Astrocyte of the spinal cord (primary cell): ENCODE measurements at places on chromosomes 5 and 9.

DNA sequence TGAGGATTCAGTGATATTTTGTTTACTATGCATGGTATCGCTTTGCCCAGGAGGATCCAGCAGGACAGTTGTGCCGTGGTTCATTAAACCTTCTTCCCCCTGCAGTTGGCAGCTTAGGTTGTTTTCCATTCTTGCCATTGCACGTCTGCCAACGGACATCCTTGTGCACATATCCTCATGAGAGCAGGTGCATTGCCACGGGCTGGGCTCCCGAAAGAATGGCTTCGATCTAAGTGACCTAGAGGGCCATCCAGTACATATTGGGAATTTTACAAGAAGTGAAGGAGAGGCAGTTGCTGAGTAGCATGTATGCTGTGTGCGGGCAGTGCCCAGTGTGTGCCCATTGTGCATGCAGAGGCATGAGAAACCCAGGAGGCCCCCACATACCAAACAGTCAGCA, 22.1 kb downstream of the HRH2 start:
- DNase-seq = no peak

GRCh38 chr9:4042991-4043390, 256.9 kb downstream of the GLIS3 start:
- no peak for DNase-seq

- no peak for DNase-seq
Measured at GRCh38 chr9:127159949-127160610, 37.6 kb upstream of the ANGPTL2 start.

DNA sequence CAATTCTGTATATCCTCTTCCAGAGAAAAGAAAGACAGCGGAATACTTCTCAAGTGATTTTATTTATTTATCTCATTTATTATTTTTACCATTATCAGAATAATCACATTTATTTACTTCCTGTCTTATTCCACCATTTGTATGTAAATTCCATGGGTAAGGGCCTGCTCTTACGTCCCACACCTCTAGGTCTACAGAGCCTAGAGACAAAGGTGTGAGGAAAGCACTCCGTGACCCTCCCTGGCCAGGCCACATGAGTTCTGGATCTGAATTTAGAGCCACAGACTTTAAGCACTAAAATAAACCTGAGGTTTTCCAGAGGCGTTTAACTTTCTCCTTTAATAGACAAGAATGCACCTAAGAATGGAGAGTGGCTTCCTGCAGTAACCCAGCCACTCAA, 85.3 kb upstream of the CTSV start:
- DNase-seq = no peak
